ENCODE measurements at places on chromosomes 6 and 20.

DNA sequence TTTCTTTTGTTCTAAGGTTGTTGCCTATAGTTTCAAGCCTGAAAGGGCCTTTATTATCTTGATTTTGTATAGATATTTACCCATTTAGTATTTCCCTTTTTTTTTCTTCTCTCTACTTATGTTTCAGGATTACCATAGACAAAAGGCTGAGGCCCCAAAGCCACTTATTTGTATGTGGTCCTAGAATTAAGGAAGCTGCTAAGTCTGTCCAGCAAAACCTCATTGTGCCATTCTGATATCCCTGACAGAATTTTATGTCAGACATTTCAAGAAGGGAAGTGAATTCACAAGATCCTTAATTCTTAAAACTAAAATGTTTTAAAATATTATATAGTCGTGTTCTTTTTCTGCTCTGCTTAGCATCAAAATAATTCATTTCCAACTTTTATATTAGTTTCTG is 6.9 kb downstream of the HAO1 start:
- no peak for DNase-seq

- DNase-seq = no peak
These were observed 23.6 kb upstream of the THEMIS start for GRCh38 chr6:127924440-127924839.

GRCh38 chr6:7129360-7129759 is 21.6 kb downstream of the RREB1 start:
- no peak for DNase-seq

DNA sequence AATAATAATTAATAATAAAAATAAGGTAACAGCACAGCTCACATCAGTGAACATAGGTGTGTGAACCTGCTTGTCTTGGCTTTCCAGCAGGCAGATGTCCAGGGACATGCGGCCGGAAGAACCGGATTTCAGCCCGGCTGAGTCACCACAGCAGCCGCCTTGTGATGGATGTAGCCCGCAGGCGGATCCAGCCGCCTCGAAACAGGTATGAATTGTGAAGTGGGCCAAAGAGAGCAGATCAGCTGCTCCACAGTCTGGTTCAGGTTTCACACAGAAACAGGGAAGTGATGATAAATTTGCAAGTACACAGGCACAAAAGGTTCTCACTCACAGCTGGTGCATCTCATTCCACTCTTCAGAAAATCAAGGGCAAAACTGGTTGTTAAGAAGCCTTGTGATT is 55.1 kb downstream of the ID4 start:
- no peak for DNase-seq

All from HTR-8/SVneo (cell line).